ENCODE measurements at places on chromosomes 1 and 21. TPM values are rescaled to one million over a fixed set of nuclear protein-coding genes. Genes with fewer than 3 reads are reported as not detected.

PADI4 gene
- total RNA-seq: not detected

LCE1D gene
- not detected for total RNA-seq

ARHGAP29 gene
- total RNA-seq: 17.1 TPM

SYT14 gene
- total RNA-seq: 0.06 TPM

ADAMTSL4 gene
- 25.4 TPM for total RNA-seq

All from psoas muscle (tissue), 8 donors.